ENCODE measurements at places on chromosomes 16 and 17.

DNA sequence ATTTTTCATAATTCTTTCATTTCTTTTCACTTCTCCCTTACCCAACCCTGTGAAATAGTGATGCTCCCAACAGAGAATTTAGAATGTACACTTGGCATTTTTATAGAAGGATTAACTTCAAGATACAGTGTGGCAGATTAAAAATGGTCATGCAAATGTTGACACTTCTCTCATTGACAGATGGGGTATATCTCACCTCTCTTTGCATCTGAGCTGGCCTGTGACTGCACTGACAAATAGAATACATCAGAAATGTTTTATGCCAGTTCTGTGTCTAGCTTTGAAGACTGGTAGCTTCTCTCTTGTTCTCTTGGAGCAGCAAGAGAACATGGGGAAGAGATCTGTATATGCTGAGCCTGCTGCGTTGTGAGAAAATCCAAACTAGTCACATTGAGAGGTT lies 949.6 kb downstream of the CDH11 start:
- DNase-seq = no peak

DNA sequence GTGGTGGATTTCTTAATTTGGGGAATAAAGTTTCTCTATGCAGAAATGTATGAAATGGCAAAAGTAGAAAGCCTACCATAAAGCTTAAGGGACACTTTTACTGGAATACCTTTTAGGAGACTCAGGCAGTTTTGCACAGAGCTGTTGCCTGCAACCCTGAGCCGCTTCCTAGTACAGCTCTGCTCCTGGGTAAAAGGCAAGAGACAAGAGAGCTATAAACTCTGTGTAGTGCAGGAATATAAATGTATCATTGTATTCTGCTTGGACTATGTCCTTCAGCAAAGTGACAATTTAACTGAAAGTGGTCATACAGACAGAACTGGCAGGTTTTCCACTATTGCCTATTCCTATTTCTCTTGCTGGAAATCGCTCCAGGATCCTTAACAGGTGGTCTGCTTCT lies 65.3 kb upstream of the MYOCD start:
- DNase-seq = no peak

- no peak for DNase-seq
Observed at GRCh38 chr16:71402007-71402406, 39.8 kb downstream of the TLE7 start.

DNA sequence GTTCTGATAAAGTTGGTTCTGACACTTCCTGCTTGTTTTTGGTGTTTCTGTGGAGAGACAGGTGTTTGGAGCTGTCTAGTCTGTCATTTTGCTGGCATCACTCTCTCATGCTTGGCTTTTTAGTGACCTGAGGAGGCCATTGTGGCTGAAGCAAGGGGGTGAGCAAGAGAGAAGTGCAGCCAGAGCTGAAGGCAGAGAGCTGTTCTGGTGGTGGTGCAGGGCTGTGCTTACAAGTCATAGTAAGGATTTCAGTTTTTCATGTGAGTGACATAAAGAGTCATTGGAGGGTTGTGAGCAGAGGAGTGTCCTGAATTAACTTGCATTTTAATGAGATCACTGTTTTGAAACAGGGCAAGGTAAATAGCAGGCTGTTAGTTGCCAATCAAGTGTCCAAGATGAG lies 97.5 kb downstream of the CHD9 start:
- no peak for DNase-seq

- DNase-seq = no peak
Observed at GRCh38 chr16:88288303-88288702, 94.5 kb upstream of the ZNF469 start.

DNA sequence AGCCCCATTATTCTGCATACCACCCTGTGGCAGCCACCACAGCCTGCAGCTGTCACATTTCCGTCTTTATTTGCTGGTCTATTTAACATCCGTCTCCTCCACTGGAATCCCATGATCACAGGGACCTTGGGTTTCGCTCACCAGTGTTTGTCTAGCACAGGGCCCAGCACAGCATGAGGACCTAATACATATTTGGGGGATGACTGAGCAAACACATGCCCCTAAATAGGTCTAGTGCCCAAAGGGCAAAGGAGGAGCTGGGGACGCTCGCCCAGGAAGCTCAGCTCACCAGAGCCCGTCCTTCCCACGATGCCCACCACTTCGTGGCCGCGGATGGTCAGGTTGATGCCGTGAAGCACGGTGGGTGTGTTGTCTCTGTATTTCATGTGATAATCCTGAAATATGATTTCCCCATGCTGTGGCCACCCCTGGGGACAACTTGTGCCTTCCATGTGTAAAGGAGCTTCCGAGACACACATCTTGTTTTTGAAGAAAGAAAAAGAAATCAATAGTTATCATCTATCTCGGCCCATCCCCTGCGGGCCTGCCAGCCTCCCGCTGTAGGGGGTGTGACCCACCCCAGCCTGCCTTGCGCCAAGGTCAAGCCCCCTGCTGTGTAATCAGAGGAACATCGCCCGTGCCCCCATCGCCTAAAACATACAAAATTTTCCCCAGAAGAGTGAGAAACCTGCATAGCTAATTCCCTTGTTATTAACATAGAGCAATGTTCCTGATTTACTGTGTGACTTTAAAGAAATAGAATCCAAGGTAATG lies 21.0 kb upstream of the ABCC12 start:
- DNase-seq = no peak

DNA sequence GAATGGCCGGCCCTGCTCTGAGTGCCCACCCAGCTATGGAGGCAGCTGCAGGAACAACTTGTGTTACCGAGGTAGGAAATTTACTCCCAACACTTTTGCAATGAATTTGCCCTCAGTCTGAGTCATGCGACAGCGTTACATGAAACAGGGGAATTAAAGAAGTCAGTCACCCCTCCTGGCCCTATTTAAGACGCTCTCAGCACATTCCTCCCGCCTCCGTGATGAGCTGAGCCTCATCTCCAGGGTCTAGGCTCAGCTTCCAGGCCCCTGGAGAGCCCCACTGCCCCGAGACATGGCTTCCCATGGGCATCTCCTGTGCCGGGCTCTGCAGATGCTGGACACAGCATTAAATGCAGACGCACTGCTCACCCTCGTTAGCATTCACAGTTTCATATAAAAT lies 35.0 kb downstream of the CRISPLD2 start:
- no peak for DNase-seq

GRCh38 chr16:70758786-70759185 lies 42.2 kb downstream of the VAC14 start:
- DNase-seq = no peak

GRCh38 chr16:84281074-84281473 lies 13.6 kb upstream of the WFDC1 start:
- DNase-seq = no peak

GRCh38 chr16:85536073-85536410 lies 77.1 kb upstream of the GSE1 start:
- no peak for DNase-seq

GRCh38 chr17:79353548-79353947 lies 257.3 kb downstream of the RBFOX3 start:
- DNase-seq = no peak

- no peak for DNase-seq
Observed at GRCh38 chr16:68041783-68042182, 18.7 kb downstream of the DUS2 start.

- no peak for DNase-seq
Observed at GRCh38 chr17:58529275-58529674, 14.8 kb upstream of the MTMR4 start.

DNA sequence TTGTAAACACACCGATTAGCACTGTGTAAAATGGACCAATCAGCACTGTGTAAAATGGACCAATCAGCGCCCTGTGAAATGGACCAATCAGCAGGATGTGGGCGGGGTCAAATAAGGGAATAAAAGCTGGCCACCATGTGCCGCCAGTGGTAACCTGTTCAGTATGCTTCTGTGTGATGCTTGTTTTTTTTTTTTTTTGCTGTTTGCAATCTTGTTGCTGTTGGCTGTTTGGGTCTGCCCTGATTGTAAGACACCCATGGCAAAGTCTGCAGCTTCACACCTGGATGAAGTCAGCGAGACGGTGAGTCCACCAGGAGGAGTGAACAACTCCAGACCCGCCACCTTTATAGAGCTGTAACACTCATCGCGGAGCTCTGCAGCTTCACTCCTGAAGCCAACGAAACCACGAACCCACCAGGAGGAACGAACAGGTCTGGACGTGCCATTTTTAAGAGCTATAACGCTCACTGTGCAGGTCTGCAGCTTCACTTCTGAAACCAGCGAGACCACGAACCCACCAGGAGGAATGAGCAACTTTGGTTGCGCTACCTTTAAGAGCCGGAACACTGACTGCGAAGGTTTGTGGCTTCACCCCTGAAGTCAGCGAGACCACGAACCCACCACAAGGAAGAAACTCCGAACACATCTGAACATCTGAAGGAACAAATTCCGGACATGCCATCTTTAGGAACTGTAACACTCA lies 85.0 kb upstream of the MED9 start:
- peak; percentile 52 for DNase-seq

DNA sequence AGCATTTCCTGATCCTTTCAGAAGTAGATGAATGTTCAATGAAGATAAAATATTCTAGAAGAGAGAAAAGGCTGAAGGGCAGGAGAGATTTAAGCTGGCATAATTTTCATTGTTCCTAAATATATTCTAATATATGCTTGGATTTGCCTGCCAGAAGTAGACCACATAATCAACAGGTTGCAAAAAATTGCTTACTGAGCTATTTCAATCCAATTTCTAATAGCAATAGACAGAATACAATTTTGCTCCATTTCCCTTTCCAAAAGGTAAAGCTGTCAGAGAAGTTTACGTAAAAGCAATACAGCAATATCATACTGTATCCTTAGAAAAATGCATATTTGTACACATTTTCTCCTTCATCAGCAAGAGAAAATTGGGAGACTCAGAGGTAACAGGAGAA lies 237.3 kb downstream of the PMP22 start:
- DNase-seq = no peak

DNA sequence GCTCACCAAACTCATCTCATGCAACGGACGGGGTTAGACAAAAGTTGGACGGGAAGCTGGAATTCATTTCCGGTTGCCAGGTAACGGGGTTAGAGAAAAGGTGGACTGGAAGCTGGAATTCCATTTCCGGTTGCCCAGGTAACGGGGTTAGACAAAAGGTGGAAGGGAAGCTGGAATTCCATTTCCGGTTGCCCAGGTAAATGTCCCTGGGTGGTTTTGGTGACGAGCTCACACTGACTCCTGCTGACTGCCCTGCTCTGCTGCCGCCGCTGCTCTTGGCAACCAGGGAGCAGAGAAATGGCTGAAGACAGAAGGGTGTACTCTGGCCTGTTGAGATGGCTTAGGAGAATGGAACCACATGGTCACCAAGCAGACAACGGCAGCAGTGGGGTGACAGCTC lies 170.3 kb upstream of the RPH3AL start:
- DNase-seq = no peak

- DNase-seq = no peak
Observed at GRCh38 chr16:78209951-78210661, 110.7 kb downstream of the WWOX start.

GRCh38 chr17:54947396-54947795 lies 21.1 kb downstream of the COX11 start:
- no peak for DNase-seq

- no peak for DNase-seq
Observed at GRCh38 chr17:81460856-81461460, 51.6 kb downstream of the ACTG1 start.

- DNase-seq = no peak
Observed at GRCh38 chr16:26169473-26169872, 477.7 kb downstream of the HS3ST4 start.

- no peak for DNase-seq
Observed at GRCh38 chr17:50790618-50791017, 23.3 kb upstream of the ANKRD40CL start.

GRCh38 chr16:10763456-10763855 lies 19.8 kb downstream of the NUBP1 start:
- no peak for DNase-seq

GRCh38 chr16:21167360-21167759 lies 8.9 kb downstream of the LDAF1 start:
- DNase-seq = no peak

GRCh38 chr17:6485646-6486412 lies 41.6 kb downstream of the PIMREG start:
- no peak for DNase-seq

GRCh38 chr16:72626623-72627022 lies 421.3 kb downstream of the ZFHX3 start:
- no peak for DNase-seq

GRCh38 chr16:35733971-35734702 lies 2274.7 kb downstream of the TP53TG3F start:
- no peak for DNase-seq

- no peak for DNase-seq
Observed at GRCh38 chr16:48113471-48113870, 42.3 kb downstream of the ABCC12 start.

- DNase-seq = no peak
Observed at GRCh38 chr16:7976563-7976962, 613.7 kb downstream of the TMEM114 start.

- DNase-seq = no peak
Observed at GRCh38 chr17:28334171-28334570, 1.1 kb downstream of the IFT20 start.

DNA sequence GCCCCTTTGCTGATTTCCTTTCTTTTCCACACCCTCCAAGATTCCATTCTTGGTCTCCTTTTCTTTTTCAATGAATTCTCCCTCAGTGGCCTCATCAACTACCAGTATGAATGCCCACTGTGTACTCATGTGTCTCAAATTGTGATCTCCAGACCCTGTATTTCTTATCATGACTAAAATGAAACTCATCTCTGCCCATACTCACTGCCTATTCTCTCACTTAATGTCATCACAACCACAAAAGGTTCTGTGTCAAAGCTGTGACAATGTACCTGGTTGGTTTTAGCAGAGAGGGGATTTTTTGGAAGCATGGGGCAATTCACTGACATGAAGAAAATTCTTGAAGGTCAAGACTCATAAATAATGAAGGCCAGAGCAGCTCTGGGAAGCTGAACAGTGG lies 11.5 kb upstream of the TBX4 start:
- no peak for DNase-seq

DNA sequence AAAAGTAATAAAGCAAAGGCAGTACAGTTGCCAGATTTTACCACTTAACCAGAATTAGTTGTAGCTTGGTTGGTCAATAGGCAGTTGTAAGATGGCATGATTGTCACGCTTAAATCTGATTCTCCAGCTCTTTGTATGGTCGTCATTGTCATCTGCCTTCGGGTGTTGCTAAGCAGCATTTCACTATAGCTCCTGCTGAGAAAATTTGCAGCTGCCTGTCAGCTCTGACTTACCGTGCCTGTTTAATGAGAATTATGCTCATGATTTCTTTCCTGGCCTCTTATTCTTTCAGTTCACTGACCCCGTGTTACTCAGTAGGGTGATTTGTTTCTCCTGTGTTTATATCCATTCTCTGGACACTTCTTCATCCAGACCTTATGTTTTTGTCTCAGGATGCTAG lies 66.7 kb downstream of the TANGO6 start:
- DNase-seq = no peak

All from T-helper 1 cell (primary cell).